ENCODE measurements at places on chromosomes 16 and 17.

GRCh38 chr16:86037999-86038925, 139.3 kb downstream of the IRF8 start:
- DNase-seq, result no peak

GRCh38 chr17:37079735-37080134, 131.0 kb downstream of the AATF start:
- DNase-seq, result no peak

- no peak for DNase-seq
These were observed 117.0 kb downstream of the RAB11FIP4 start for GRCh38 chr17:31508288-31509094.

DNA sequence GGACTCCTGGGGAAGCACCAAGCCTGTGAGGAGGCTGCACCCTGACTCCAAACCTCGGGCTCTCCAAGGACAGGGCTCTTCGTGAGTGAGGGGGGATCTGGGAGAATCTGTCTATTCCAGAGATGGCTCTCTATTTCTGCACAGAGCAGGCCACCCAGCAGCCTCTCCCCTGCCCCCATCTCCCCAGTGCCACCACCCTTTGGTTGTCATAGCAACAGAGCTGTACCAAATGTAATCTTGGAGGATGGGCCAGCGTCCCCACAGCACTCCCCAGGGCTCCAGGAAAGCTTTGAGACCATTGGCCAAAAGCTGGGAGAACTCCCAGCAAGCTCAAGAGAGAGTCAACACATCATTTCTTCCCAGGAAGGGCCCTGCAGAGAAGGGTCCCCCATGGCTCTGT, 49.3 kb downstream of the ABCC12 start:
- no peak for DNase-seq

- DNase-seq, result no peak
These were observed 1.4 kb downstream of the CBFA2T3 start for GRCh38 chr16:88975511-88976061.

DNA sequence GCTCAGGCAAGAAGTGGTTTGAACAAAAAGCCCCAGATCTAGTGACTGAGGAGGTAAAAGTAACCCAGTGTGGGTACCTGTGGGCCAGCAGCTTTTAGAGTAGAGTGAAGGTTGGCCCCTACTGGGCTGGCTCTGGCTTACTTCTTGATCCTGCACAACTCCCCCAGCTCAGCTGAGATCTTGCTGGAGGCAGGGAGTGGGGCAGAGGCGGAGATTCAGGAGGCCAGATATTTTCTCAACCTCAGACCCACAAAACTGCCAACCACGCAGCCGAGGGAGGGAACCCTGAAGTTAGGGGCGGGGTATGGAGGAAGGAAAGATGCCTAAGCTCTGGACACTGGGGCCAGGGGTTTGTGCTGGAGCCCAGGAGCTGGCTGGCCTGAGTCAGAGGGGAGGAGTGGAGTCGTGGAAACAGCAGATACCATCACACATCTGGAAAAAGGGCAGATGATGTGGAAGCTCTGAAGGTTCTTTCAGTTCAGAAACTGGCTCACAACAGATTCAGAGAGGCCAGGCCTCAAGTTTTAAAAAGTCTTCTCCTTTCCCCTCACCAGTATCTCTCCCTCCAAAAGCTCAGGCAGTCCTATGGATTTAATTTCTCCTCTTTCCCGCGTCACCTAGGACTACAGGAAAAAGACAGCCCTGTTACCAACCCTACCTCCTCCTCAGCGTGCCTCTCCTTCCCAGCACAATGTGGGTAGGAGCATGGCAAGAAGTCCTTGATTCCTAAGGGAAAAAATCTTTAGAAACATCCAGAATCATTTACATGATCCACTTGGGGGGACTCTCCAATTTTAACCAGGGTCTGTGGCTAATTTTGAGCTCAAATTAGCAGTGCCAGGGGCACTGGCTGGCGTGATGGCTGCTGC, 48.1 kb downstream of the MYO18A start:
- DNase-seq, result no peak

DNA sequence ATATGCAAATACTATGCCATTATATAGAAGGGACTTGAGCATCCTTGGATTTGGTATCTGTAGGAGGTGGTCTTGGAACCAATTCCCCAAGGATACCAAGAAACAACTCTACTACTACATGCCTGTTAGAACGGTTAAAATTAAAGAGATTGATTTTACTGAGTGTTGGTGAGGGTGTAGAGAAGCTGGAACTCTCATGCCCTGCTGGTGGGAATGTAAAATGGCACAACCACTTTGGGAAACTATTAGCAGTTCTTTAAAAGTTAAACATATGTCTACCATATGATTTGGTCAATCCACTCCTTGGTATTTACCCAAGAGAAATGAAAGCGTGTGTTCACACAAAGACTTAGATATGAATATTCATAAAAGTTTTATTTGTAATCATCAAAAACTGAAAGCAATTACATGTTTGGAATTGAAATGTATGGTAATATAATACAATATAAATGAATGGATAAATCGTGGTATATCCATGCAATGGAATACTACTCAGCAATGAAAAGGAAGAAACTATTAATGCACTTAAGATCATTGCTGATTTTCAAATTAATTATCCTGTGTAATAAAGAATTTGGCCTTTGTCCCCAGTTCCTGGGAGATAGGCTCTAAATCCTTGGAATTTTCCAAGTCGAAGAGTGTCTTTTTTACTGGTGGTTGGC, 7.8 kb downstream of the MFSD6L start:
- no peak for DNase-seq

- peak; percentile 6 for DNase-seq
These were observed 42.2 kb downstream of the RPH3AL start for GRCh38 chr17:310111-311010.

DNA sequence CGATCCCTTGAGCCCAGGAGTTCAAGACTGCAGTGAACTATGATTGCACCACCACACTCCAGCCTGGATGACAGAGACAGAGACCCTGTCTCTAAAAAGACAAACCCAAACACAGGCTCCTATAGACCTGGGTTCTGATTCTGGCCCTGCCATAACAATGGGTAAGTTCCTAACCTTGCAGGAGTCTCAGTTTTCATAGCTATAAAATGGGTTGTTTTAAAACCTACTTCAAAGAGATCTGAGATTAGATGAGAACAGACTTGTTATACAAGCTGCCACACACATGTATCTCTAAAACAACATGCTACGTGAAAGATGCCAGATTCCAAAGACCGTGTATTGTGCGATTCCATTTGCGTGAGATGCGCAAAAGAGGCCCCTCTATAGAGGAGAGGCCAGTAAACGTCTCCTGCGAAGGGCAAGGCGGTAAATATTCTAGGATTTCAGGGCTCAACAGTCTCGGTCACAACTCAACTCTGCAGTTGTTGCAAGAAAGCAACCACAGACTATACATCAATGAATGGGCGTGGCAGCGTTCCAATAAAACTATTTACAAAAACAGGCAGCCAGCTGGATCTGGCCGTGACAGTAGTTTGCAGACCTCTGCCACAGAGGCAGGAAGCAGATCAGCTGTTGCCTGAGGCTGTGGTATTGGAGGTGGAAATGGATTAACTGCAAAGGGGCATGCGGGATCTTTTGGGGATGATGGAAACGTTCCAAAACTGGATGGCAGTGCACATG, 5.9 kb downstream of the CORO7 start:
- DNase-seq, result no peak

GRCh38 chr16:67260426-67261063, 11.8 kb downstream of the SLC9A5 start:
- no peak for DNase-seq

DNA sequence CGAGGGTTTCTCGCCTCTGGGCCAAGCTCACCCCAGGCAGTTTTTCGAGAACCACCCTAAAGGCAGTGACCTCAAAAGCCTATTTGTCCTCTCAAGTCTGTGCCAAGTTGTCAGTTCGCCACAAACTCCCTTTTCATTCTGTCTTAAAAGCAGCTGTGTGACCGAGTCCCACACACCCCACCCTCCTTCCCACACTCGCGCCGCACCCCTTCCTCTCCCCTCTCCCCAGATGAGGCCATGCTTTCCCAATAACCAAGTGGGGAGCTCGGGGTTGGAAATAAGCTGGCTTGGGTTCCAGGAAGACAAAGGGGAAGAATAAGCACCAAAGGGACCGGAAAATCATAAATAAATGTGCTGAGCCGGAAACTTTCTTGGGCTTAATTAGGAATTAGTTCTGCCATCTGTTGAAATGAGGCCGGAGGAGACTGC, 36.7 kb downstream of the GRIN2C start:
- no peak for DNase-seq

GRCh38 chr17:1146561-1147265, 33.1 kb downstream of the ABR start:
- DNase-seq, result no peak

GRCh38 chr17:18093616-18094408, 6.1 kb downstream of the DRG2 start:
- DNase-seq, result no peak

- DNase-seq, result no peak
These were observed 8.0 kb downstream of the TRPV2 start for GRCh38 chr17:16423226-16423872.

DNA sequence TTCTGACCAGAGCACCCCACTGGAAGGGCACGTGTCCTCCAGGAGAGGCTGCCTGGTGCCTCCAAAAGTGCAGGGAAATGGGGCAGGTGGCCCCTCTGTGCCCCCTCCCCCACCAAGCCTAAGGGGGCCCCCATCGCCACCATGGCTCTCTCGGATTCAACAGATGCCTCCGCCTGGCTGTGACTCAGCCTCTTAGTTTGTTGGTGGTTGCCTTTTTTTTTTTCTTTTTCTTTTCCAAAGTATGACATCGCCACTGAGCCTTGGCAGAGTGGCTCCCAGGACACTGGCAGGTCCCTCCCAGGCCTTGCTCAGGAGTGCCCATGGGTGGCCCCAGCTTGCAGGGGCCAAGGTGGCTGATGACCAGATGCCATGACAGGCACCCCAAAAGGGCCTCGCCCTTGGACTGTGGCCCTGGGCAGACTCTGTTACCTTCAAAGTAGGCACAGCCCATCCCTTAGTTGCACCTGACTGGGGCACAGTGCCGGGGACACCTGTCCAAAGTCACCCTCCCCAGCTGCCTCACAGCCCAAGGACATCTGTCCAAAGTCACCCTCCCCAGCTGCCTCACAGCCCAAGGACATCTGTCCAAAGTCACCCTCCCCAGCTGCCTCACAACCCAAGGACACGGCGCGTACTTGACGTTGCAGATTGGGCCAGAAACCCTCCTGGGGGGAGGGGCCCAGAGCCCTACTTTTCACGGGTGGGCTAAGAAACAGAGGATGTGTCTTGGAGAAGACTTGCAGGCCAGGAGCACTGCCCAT, 29.6 kb downstream of the NPTX1 start:
- no peak for DNase-seq

GRCh38 chr16:55822280-55822810, 10.6 kb downstream of the CES1 start:
- no peak for DNase-seq

DNA sequence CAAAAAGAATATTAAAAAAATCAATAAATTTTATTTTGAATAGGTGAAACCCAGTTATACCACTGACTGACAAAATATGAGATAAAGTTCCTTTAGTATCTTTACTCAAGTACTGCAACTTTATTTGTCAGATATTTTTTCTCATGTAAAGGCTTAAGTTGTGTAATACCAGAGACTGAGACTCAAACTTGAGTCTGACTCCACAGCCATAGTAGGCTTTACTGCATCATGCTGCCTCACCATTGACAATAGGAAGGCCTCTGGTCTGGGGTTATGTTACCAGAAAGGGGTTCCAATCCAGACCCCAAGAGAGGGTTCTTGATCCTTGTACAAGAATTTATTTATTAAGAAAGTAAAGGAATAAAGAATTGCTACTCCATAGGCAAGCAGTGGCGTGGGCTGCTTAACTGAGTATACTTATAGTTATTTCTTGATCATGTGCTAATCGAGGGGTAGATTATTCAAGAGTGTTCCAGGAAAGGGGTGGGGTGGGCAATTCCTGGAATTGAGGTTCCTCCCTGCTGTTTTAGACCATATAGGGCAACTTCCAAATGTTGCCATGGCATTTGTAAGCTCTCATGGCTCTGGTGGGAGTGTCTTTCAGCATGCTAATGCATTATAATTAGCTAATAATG, 187.4 kb upstream of the WSB1 start:
- DNase-seq, result no peak

DNA sequence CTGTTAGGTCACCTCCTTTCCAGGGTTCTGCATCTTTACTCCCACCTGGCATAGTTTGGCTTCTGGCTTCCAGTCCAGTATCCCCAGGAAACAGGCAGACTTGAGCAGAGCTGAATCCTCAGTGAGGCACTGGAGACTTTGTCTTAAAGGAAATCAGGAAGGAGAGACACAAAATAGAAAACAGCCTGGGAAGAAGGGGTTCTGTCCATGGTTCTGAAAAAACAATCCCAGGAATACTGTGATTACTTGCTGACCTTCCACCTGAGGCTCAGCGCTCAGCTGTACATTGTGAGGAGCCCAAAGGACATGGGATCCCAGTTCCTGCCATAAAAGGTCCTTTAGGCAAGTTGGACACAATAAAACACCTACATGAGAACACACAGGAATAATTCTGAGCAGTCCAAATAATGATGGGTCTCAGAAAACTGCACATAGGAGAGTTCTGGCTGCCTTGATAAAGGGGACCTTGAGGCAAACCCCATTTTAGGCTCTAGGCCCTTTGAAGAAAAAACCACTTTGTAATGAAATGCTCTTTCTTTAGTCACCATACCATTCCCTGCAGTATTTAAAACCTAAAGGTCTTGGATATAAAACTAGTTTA, 81.4 kb upstream of the CRHR1 start:
- DNase-seq, result no peak

DNA sequence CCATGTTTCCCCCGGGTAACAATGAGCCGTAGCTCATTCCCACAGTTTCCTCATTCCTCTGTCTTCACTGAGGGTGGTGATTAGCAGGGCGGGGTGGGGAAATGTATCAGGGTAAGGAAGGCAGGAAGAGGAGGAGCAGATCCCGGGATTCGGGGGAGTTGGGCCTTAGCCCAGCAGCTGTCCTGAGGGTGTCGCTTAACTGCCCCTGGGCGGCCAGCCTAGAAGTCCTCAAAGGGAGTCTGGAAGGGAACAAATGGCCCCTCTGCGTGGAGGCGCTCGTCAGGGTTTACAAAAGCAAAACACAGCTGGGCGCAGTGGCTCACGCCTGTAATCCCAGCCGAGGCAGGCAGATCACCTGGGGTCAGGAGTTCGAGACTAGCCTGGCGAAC, 14.3 kb downstream of the MLYCD start:
- no peak for DNase-seq

- DNase-seq, result peak; percentile 52
These were observed 916 bp downstream of the PAGR1 start for GRCh38 chr16:29816694-29817441.
